ENCODE measurements at places on chromosomes 2 and 18.

DNA sequence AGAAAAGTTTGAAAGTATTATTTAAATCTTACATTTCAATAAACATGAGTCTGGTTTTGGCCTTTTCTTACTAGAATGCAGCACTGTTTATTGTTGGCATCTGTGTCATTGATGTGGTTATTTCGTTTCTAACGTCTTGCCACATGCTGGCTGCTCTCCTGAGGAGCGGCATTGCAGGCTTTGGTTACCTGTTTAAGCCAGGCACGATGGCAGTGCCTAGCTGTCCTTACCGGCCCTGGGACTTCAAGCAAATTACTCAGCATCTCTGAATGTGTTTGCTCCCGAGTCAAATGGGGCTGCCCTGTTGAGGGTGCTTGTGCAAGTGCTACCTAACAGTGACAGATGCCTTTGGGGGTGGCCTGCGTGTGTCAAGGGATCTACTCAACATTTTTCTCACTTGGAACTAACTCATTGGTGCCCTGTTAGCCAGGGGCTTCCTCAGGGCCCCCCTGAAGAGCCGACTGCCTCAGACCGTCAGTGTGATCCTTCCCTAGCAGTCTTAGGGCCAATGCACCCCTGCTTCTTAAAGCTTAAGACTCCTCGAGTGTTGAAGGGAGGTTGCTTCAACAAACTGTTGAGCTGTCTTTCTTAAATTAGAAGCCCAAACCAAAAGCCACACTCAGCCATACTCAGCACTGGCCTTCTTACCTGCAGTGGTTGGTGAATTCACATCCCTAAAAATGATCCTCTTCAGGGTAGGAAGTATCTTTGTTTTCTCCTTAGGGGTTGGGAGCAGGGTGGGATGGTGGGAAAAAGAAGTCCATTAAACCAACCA is 151.5 kb downstream of the NCK2 start:
- no peak for DNase-seq

DNA sequence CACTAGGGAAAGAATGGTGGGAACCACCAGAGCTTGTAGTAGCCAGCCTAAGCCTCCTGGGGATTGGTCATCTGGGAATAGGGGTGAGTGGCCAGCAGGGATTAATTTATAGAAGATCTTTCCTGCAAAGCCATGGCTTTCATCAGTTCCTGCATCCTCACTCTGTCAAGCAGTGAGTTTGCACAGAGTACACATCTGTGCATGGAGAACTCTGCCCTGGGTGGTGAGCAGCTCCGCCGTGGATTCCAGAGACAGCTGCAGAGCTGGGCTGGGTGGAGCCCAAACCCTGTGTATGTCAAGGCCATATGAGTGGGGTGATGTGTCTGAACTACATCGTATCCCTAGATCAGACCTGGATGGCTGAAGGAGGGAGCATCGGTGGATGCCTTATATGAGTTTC is 182.2 kb downstream of the GLI2 start:
- no peak for DNase-seq

DNA sequence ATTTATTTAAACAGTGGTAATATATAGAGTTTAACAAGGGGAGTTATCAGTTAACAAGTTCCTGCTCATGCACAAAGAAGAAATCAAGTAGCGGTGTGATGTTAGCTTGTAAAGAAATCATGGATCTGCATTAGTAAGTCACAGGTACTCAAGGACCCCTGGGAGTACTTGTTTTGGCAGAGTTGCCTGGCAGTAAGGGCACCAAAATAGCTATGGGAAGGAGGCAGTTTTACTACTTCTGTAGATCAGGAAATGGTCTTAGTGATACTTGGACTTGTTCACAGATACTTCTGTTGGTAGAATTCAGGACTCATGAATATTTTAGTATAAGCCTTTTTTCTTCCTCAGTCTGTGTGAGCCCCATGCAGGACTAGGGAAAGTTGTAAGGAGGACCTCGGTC is 107.3 kb upstream of the IL1R2 start:
- no peak for DNase-seq

DNA sequence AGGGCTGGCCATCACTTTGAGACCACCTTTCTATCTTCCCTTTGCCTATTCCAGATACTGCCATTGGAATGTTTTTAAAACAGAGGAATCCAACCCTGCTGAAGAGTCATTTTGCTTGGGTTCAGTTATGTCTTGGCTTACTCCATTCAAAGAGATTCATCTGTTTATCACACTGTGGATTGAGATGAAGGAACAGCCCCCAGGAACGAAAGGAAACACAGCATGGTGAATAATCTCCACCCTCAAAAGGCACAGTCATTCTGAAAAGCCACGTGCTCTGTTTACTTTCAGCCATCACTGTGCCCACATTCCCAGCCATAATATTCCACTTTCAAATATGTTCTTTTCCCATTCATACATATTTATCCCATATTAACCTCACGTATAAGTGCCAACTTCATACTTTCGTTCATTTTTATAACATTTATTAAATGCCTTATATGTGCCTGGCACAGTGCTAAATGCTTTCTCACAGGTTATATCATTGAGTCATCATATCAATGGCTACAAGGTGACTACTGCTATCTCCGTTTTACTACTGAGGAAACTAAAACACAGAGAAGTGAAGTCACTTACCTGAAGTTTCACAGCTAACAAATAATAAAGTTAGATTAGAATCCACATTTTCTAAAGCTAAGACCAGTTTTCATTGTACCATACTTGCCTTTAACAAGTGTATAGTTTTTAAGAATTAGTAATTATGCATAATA is 143.6 kb downstream of the OSR1 start:
- DNase-seq, result no peak

GRCh38 chr2:40554665-40555294 is 102.9 kb upstream of the SLC8A1 start:
- DNase-seq, result no peak

- no peak for DNase-seq
Observed at GRCh38 chr2:69494126-69494525, 56.9 kb upstream of the NFU1 start.

DNA sequence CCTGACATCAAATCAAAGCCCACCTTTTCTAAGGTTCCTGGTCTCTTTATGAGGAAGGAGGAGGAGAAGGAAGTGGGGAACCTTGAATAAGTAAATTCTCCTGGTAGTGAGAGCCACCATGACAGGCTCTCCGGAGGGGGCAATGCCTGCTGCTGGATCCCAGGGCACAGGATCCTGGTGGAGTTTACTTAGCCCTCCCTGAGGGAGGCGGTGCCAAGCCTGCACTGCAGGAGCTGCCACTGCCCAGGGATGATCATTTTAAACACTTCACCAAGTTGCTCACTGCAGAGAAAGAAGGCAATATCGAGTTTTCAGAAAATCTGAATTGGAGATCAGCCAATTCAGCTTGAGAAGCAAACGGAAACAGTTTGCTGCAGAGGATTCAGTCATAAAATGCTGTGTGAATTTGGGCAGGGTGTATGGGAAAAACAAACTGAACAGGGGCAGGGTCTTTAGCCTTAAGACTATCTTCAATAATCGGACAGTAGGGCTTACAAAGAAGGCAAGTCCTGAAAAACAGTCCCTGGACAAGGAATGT is 200.7 kb downstream of the RAD51AP2 start:
- no peak for DNase-seq

- no peak for DNase-seq
Observed at GRCh38 chr18:45330170-45330594, 285.1 kb upstream of the SLC14A2 start.

- DNase-seq, result no peak
Observed at GRCh38 chr2:127479866-127480743, 46.2 kb downstream of the IWS1 start.

DNA sequence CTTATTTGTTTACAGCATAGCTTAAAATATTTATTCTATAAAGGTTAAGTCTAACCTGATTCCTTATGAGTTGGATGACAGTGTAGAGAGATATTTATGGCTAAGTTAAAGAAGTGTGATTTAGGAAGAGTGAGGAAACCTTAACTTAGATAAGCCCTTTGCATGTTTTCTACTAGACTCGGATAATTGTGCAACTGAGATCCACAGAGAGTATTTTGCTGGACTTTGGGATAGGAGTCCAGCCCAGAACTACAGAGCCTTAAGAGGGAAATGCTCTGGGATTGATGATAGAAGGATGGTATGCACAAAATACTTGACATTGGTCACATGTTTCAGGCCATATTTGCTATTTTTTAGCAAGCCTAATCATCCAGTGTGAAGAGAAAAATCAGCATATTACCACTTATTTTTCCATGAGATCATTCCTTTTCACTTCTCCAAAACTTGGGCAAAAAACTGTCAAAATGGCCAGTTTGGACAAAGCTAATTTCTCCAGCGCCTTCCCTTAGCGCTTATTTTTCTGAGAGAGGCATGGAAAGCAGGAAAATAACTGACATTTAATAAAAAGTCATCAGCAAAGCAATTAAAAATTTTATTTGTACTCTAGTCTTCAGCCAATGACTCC is 3.1 kb downstream of the CD28 start:
- DNase-seq, result no peak

GRCh38 chr2:218130822-218131221 is 5.0 kb downstream of the CXCR2 start:
- DNase-seq, result no peak

GRCh38 chr2:158647436-158648231 is 147.5 kb upstream of the DAPL1 start:
- DNase-seq, result no peak

GRCh38 chr2:209936106-209936666 is 66.3 kb upstream of the RPE start:
- DNase-seq, result no peak

GRCh38 chr18:24274837-24275236 is 122.8 kb downstream of the OSBPL1A start:
- DNase-seq, result no peak

DNA sequence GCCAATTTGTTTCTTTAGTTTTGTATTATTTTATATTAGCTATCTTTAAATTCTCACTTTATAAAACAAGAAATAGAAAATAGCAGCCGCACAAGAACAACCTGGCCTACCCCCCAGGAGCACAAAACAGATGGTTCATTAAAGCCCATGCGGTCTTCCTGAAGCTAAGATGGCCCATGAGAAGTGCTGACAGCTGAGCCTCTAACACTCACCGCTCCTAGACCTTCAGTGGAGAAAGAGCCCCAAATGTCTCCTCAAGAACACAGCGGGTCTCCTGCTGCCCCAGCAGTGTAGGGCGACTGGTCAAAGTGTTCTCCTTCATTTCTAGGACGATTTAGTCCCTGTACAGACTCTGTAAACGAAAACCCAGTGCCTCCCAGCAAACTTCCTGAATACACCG is 45.1 kb downstream of the LPIN2 start:
- no peak for DNase-seq

- no peak for DNase-seq
Observed at GRCh38 chr2:132754867-132755472, 85.0 kb upstream of the LYPD1 start.

GRCh38 chr2:64036034-64036705 is 16.9 kb upstream of the VPS54 start:
- DNase-seq, result no peak

GRCh38 chr2:238853721-238854120 is 5.8 kb downstream of the TWIST2 start:
- DNase-seq, result no peak

GRCh38 chr2:9717886-9718451 is 87.2 kb upstream of the YWHAQ start:
- DNase-seq, result no peak

DNA sequence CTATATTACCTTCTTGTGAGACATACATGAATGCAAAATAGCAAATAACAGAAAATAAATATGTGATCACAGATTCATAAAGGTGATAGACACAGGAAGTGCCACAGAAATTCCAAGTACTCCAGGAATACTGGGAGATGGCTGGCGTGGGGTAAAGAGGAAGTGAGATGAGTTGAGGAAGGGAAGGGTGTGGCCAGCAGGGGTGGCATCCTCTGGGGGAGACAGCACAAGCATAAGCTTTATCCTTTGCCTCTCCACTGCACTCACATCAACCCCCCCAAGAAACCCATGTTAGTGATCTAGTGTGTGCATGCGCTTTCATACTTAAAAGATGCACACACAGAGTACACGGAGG is 94.8 kb upstream of the B3GNT7 start:
- no peak for DNase-seq

DNA sequence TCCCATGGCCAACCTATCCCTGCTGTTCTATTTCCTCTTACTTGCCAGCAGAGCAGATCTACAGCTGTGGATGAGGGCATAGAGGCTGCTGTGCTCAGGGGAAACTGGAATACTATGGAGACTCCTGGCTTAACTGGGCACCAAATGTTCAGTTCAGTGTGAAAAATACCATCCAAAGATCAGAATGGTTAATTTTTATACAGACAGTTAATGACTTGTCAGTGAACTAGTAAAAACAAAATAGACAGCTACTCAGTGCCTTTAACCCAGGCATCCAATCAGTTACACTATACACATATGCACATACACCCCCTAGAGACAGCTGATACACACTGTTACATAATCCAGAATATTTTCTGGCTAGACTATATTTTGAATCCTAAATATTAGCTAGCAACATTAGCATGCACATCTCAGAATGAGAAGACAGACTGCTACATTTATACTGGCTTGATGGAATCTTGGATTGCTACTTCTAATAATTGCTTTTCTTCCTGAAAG is 59.1 kb upstream of the WIPF1 start:
- no peak for DNase-seq

GRCh38 chr2:106314444-106314843 is 120.3 kb upstream of the UXS1 start:
- DNase-seq, result no peak

DNA sequence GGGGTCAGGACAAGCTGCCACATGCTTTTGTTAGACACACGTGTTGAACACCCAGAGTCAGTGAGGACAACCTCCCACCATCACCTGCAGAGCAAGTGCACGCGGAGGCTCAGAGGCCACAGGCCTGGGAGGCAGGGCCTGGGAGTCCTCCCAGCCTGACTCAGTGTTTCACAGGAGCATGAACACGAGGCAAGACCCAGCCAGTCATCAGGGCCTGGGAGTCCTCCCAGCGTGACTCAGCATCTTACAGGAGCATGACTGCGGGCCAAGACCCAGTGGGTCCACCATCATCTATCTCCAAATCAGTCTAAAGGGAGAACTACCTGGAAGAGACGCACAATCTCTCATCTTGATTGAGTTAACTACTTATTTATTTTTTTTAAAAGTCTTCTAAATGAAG is 112.6 kb upstream of the PXDN start:
- DNase-seq, result no peak

GRCh38 chr2:204207866-204208265 is 271.3 kb downstream of the ICOS start:
- no peak for DNase-seq

DNA sequence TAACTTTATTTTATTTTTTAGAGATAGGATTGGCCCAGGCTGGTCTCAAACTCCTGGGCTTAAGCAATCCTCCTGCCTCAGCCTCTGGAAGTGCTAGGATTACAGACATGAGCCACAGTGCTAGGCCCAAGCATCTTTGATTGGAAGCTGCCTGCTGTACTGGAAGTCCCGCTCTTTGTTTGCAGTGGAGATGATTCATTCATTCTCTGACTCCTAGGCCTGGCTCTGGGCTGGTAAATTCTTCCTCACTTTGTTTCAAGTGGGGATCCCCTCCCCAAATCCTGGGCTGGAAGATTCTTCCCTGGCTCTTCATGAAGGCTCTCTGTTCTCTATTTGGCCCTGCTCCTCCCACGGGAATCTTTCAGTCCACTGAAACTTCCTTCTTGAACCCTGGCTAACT is 81.9 kb downstream of the NEURL3 start:
- DNase-seq, result no peak
